Stimulated activated CD8-positive, alpha-beta memory T cell treated with anti-CD3 and anti-CD28 coated beads, Interleukin-15, amount 100 ng/mL, for 1 hour (primary cell): ENCODE measurements at places on chromosomes 13 and 19.

- DNase-seq, result no peak
Observed at GRCh38 chr13:93982179-93982918, 497.1 kb downstream of the DCT start.

DNA sequence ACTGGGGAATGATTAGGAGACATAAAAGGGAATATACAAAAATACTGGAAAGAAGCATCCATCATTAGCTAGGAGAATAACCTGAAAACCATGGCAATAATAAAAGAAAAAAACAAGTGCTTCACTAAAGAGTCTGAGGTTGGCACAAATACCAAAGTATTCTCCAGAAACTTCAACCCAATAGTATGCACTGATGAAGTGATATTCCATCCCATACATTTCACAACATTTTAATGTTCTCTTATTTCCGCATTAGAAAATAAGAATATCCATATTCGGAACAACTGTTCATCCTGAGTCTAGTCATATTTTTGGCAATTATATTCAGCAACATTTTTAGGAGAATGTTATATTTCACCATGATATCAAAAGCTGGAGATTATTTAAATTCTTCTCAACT, 116.2 kb downstream of the POSTN start:
- no peak for DNase-seq

DNA sequence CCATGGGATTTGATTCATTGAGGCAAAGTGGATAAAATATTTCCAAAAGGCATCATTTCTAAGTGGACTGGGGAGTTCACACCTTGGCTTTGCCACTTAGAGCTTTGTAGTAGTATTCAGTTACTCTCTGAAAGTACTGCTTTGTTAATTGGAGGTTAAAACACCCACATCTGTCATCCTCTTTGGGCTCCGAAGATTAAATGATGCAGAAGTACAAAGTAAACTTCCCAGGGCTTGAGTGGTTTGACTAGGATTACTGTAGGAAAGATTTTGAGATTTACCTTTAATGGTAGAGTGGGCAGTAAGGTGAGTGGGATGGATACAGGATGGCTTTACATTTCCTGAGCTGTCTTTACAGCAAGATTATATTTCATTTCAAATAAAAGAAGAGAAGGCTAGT, 42.4 kb downstream of the WASF3 start:
- DNase-seq, result no peak

GRCh38 chr13:79602936-79603335, 122.0 kb downstream of the NDFIP2 start:
- DNase-seq, result no peak

- no peak for DNase-seq
Observed at GRCh38 chr13:30880151-30880855, 25.8 kb upstream of the MEDAG start.

- DNase-seq, result no peak
Observed at GRCh38 chr19:3359919-3360420, 6.4 kb upstream of the NFIC start.

DNA sequence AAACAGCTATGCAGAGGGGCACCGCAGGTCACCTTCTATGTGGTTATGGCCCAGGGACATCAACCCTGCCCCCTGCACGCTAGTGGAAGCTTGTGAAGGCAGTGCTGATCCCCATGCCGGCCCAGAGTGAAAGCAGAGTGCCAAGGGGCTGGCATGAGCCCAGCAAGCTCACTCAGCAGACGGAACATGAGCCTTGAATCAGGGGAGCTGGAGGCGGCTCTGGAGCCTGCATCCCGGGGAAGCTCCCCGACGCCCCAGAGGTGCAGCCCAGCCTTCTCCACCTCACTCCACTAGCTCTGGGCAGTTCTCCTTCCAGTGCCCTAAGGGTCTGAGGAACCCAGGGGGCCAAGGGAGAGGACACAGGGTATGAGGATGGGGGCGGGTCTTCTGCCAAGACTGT, 19.0 kb upstream of the ISYNA1 start:
- DNase-seq, result no peak

DNA sequence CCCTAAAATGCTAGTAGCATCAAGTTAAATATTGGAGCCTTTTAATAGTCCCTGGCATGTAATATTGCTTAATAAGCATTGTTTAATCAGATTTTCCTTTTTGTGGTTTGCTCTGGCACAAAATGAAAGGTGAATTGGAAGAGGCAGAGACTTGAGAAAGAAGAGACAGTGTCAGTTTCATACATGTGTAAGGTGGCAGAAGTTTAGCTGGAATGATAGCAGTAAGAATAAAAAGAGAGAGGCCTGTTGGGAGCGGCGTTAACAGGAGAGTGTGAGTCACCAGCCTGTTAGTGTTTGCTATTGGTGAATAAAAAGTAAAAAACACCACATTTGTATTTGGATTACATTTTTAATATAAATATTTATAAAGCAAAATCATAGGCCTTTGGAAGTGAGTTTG, 145.3 kb downstream of the PDS5B start:
- DNase-seq, result no peak

GRCh38 chr13:41384749-41385503, 72.4 kb upstream of the RGCC start:
- no peak for DNase-seq

DNA sequence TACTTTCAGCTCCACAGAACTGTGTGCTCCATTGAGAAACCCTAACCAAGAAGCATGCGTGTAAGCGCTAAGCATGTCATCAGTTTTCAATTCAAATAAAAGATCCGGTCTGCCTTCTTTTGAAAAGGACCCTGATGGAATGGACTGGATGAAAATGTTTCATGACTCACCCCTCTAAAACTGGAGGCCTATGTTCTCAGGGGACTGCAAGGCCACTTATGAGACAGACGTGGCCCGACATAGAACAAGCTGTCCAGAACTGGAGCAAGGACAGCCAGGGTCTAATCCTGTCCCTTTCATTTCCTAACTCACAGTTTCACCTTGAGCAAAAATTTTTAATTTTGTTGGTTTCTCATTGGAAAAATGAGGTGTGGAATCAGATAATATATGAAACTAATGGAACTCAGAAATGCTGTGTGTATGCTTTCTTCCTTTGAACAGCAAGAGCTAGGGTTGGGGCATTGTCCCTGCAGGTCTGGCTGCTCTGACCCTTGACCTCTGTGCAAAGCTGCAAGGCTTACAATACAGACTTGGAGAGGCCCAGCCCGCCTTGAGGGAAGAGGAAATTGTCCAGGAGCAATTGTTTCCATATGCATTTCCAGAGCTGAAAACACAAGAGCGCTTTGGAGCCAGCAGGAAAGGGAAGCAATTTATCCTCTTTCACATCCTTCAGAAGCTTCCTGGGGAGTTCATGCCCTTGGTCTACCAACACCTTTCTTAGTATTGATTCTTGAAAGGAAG, 553.4 kb upstream of the KLF12 start:
- no peak for DNase-seq

- no peak for DNase-seq
Observed at GRCh38 chr19:1655131-1655981, 2.9 kb upstream of the TCF3 start.

- DNase-seq, result no peak
Observed at GRCh38 chr13:33483471-33483870, 197.9 kb upstream of the STARD13 start.

- no peak for DNase-seq
Observed at GRCh38 chr13:28641600-28641926, 17.4 kb upstream of the POMP start.

DNA sequence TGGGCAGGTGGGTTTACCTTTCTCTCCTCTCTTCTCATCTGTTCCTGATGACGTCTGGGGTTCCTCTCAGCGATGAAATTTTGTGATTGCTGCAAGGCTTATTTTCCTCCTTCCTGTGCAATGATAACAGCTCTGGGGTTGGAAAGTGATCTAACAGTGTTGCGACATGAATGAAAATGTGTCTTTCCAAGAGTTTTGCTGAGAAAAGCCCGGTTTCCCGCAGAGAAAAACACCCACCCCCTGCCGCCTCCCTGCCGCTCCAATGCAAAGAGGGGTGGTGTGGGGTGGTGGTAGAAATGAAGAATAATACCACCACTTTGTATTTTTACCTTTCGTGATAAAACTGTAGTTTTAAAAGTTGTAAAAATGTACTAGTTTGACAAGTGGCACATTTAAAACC, 232.0 kb downstream of the OLFM4 start:
- DNase-seq, result no peak

DNA sequence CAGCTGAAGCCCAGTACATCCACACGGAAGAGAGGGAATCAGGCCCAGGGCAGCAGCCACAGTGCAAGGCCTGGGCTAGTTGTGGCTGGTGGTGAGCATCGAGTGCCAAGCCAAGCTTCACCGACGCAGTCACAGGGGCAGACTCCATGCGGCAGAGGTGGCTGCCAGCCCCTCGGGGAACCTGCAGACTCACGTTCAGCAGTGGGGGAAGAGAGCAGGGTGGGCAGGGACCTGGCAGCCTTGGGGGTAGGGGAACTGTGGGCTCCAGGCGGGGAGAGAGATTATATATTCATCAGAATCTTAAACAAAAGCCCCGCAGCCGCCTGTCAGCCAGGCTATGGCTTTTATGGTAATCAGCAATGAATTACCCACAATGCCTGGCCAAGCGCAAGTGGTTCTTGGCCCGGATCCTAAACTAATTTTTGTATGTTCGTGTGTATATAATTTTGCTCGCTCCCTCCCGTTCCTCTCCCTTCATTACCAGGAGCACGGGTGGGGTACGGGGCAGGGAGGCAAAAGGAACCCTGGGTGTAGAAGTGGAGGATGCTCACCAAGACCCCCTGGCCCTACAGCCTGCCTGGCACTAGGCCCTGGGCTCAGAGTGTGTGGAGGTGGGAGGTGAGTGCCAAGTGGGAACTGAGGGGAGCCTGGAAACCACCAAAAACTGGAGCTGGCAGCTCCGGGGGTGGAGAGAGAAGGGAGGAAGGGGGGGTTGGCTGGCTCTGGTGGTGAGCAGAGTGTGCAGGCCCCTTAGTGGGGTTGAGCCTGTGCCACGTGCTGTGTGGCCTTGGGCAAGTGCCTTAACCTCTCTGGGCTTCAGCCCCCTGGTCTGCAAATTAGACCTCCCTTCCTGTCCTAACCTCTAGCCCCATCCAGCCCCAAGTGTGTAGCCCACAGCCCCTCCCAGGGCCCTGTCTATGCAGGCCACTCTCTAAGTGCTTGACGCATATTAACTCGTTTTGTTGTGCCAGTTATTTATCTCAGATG, 31.9 kb downstream of the PTPRS start:
- DNase-seq, result no peak

GRCh38 chr13:32622827-32623226, 36.6 kb downstream of the PDS5B start:
- DNase-seq, result no peak

DNA sequence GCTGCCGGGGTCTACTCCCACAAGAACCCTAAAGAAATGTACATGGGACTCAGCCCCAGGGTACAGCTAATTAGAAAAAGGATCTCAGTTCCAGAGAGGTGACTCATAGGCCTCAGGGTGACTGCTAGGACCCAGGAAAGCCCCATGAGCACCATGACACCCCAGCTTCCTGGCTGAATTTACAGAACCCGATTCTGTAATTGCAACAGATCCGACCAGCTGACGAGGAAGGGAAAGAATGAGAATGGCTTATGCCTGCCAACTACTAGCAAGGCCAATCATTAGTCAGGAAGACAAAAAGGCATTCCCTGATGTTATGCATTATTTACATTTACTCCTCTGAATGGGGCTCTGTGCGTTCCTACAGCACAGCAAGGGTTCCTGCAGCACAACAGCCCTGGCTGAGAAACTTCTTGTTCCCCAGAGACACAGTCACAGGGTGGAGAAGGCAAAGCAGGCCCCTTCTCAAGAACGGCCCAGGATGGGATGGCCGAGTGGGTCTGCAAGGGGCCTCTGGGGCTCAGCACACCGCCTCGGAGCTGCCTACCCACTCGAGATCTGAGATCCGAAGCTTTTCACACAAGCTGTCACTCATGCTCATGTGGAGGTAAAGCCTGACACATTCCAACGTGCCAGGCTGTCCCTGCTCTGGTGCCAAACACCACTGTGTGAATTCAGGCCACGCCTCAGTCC, 27.2 kb downstream of the PBX4 start:
- no peak for DNase-seq

- no peak for DNase-seq
Observed at GRCh38 chr19:3645726-3646125, 19.1 kb upstream of the CACTIN start.

DNA sequence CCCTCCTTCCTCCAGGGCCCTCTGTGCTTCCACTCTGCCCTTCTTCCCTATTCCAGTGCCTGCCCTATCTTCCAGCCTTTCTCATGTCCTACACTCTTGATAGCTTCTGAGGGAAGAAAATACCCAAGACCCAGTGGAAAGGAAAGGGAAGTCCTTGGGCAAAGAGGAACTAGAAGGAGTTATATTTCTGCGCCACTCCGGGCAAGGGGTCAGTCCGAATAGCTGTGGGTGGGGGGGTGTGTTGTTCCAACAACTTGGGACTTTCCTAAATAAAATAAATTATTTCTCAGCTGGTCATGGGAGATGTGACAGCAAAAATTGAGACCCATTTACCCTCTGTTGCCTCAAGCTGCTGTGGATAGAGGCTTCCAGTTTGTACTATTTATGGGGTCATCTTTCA, 23.2 kb downstream of the CABP5 start:
- DNase-seq, result no peak

DNA sequence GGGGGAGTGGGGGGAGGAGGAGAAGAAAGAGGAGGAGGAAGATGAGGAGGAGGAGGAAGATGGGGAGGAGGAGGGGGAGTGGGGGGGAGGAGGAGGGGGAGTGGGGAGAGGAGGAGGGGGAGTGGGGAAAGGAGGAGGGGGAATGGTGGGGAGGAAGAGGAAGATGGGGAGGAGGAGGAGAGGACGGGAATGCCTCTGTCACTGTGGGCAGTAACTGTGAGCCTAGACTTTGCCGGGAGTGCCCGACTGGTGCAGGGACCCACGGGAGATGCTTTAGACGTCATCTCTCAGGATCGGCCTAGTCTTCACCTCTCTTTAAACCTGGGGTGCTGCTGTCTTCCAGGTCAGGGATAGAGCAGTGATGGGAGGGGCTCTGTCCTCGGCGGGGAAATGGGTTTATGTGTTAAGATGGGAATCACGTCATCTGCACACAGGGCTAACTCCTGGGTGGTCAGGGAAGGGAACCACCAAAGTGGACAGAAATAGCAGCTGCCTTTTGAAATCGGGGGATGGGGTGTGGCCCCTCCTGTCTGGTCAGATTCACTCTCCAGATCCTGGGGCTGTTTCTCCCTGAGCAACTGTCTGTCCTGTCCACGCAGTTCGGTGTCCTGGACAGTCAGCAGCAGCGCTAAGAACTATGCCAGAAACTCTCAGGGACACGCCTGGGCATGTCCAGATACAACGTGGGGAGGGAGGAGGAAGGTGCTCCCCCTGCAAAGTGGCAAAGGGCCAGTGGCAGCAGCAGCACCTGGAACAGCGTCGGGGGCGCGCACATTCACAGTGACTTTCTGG, 26.9 kb downstream of the GAS6 start:
- no peak for DNase-seq

DNA sequence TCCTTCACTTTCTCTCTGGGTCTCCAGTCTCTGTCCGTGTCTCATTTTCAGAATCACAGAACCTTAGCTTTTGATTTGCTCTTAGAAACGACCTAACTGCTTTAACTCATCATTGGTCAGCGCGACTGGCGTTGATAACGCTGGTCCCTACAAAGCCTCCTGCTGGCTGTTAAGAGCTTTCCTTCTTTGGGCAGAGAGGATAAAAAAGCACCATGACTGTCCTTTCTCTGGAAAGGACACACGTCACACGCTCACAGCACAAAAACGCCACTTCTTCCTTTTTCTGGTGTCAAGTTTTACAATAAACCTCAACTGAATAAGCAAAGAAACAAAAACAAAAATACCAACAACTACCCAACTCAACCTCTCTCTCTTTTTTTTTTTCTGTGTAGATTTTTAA, 1.7 kb upstream of the KLK12 start:
- no peak for DNase-seq

- DNase-seq, result no peak
Observed at GRCh38 chr19:46081928-46082727, 41.3 kb upstream of the IGFL4 start.
